Activated naive CD4-positive, alpha-beta T cell treated with anti-CD3 and anti-CD28 coated beads, Interleukin-2, amount 50 U/mL, for 72 hours (primary cell): ENCODE measurements at places on chromosomes 2 and 18. TPM values are rescaled to one million over a fixed set of nuclear protein-coding genes. Genes with fewer than 3 reads are reported as not detected.

DNA sequence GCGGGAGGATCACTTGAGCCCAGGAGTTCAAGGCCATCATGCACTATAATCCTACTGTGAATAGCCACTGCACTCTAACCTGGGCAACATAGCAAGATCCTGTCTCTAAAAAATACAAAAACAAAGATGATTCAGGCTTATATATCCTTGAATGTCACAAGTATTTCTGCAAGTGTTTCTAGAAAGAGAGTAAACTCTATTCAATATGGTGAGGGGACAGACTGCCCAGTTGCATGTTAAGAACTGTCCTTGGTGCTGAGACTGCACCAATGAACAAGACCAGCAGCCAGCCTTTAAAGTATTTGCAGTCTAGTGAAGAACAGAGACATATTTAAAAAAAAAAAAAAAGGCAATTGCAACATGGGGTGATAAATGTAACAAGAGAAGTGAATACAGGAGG is 16.4 kb downstream of the MAP3K19 start:
- no peak for DNase-seq

GRCh38 chr2:69977186-69977585 is 15.8 kb upstream of the ASPRV1 start:
- no peak for DNase-seq

DNA sequence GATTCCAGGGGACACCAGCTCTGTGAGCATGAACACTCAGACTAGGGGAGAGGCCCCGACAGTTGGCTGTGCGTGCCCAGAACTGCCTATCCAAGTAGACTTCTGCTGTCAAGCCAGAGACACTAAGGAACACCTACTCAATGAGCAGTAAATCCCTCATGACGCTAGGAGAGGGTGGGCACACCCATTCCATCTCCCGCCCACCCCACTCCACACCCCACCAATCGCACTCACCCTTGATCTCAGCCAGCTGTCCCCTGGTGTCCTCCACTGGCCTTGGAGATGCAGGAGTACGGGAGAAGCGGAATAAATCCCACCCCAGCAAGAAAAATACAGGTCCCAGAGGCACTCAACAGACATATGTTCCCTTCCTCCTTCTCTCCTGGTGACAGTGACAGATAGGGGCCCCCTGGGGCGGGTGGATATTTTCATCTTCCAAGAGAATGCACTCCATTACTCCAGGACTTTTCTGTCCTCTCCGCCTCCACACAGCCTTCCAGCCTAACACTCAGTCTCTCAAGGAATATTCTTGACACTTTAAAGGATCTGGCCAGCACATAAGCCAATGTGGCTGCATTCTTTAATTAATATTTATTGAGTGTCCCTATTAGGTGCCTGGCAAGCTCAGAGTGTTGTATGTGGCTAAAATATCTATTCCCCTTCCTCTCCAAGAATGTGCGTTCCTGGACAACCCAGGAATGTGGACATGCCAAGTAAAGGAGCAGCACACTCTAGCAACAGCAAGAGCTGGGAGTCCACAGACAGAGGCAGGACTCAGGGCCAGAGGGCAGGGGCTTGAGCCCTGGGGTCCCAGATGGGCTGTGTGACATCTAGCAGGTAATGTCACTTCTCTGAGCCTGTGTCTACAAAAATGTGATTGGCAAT is 13.1 kb upstream of the SMAD7 start:
- no peak for DNase-seq

- no peak for DNase-seq
Observed at GRCh38 chr2:241821460-241822263, 12.7 kb downstream of the NEU4 start.

GRCh38 chr2:11764359-11764758 is 17.9 kb downstream of the LPIN1 start:
- DNase-seq: no peak

- DNase-seq: no peak
Observed at GRCh38 chr2:76326636-76327035, 615.9 kb upstream of the GCFC2 start.

Gene UGT1A4
- not detected for total RNA-seq

DNA sequence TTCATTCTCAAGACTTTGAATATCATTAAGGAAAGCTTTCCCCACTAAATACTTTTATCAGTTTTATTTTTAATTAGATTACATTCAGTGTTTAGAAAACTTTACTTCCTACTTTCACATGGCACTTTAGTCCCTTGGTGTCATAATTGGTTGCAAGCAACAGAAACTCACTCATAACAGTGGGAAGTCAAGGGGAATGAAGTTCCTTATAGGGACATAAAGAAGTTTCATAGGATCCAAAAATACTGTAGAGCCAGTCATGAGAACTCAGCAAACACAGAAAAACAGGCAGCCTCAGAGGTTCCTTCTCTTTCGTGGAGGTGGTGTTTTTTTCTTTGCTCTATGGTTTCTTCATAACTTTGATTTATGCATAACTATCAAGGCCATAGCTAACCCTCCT is 809.0 kb downstream of the BCL11A start:
- DNase-seq: no peak

DNA sequence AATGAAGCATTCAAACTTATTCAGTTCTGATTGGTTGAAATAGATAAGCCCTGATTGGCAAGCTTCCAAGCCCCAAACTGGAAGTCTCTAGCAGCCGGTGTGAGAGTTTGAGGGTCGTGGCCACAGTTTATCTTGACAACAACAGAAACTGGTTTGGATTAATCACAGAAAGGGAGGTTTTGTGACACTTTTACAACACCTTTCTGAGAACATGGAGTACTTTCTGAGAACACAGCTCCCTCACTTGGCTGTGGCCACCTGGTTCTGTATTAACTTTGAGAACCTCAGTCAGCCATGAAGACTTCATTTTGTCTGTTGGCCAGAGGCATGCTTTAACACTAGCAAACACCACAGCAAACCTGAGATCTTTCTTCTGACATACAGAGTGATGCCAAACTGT is 280.7 kb upstream of the VWC2L start:
- no peak for DNase-seq

- no peak for DNase-seq
Observed at GRCh38 chr2:4668381-4668780, 965.0 kb downstream of the DCDC2C start.

GRCh38 chr18:7590826-7591560 is 23.9 kb downstream of the PTPRM start:
- no peak for DNase-seq

GRCh38 chr2:216279031-216279430 is 93.3 kb downstream of the MARCHF4 start:
- no peak for DNase-seq

Gene ANKRD30BL
- total RNA-seq: not detected

- no peak for DNase-seq
Observed at GRCh38 chr2:96091711-96092572, 24.4 kb downstream of the ADRA2B start.
